Stimulated activated CD8-positive, alpha-beta memory T cell treated with anti-CD3 and anti-CD28 coated beads, Interleukin-15, amount 100 ng/mL, for 1 hour (primary cell): ENCODE measurements at places on chromosomes 3 and 15.

DNA sequence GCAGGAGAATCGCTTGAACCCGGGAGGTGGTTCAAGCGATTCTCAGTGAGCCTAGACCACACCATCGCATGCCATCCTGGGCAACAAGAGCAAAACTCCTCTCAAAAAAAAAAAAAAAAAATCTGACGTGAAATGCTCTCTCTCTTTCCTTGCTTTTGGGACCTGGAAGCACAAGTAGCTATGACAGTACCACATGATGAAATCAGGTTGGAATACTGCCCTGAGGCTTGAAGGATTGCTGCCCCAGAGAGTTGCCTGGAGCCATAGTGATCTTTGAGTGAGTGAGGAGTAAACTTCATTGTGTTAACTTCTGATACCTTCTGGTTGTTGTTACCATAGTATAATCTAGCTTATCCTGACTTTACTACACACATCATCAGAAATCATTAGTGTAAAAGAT lies 23.3 kb downstream of the AKAP13 start:
- DNase-seq, result no peak

DNA sequence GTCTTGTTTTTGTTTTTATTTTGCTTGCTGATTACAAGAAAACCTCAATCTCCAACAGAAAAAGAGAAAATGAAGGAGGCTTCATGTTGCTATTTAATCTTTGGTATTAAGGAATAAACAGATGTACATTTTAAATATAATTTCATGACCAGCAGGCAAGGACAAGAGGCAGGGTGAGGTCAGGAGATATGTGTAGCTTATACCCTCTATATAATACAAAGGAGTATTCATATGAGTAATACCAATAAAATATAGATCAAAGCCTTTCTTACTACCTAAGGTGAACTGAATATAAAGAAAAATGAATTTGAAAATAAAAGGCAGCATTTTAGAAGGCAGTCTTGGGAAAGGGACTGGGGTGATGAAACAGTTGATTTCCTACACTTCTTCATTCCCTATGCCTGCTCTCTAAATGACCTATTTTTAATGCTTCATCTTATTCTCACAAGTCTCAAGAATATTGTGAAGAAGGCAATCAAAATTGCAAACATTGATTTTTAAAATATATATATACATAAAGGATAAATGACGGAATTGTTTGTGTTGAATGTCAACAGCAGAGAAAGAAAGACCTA lies 8.6 kb upstream of the CBLB start:
- DNase-seq, result no peak

DNA sequence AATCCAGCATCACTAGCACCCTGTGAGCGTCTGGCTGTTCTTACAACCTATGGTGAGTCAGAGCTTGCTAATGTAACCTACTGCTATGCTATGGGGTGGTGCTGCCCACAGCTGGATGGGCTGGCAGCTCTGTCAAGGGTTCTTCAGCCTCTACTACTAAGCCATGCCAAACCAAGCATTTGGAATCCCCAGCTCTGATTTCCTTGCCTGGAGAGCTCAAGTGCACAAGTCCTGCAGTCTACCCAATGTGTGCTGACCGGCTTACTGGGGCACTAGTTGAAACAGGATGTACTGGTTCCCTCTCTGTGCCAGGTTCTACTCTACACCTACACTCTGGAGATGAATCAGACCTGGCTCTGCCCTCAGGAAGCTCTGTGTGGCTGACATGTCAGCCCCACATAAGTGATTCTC lies 4.2 kb downstream of the TEX264 start:
- no peak for DNase-seq

- DNase-seq, result no peak
Measured at GRCh38 chr3:105561876-105562275, 195.2 kb downstream of the ALCAM start.

DNA sequence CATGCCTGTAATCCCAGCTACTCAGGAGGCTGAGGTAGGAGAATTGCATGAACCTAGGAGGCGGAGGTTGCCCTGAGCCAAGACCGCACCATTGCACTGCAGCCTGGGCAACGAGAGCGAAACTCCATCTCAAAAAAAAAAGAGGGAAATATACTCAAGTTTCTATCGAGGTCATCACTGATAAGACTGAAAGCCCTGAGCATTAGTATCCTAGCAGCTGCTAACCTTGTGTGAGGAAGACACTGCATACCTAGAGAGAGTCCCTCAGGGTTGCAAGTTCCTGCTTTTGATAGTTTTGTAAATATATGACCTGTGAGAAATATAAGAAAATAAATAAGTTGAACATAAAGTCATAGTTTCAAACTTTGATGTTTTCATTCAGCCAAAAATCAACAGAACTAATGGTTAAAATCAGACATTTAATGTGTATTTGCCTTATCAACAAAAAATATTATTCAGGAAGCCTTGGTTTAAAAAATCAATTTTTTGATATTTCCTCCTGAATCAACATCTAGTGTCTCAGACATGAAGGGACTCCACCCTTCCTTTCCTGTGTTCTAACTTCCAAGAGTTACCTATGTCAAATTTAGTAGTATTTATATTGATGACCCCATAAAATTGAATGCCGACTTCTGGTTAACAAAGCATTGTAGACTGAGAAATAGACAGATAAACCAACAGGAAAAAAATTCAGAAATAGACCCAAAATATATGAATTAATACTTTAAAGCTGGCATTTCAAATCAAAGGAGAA lies 19.8 kb upstream of the USP3 start:
- DNase-seq, result no peak

- no peak for DNase-seq
Measured at GRCh38 chr3:37028329-37028728, 35.0 kb downstream of the MLH1 start.

GRCh38 chr3:12458901-12459300 lies 25.4 kb upstream of the TSEN2 start:
- no peak for DNase-seq

GRCh38 chr3:163011596-163011995 lies 1515.0 kb downstream of the OTOL1 start:
- DNase-seq, result no peak

DNA sequence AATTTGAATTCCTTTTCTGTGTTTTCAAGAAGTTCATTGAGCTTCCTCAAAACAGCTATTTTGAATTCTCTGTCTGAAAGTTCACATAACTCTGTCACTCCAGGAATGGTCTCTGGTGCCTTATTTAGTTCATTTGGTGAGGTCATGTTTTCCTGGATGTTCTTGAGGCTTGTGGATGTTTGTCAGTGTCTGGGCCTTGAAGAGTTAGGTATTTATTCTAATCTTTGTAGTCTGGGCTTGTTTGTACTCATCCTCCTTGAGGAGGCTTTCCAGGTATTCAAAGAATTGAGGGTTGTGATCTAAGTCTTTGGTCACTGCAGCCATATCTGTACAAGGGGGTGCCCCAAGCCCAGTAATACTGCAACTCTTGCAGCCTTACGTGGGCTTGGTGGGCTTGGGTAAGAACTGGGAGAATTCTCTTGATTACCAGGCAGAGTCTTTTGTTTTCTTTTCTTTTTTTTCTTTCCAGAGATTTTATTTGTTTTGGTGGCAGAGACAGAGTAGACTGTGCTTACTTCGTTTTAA lies 19.3 kb upstream of the CCNDBP1 start:
- no peak for DNase-seq

DNA sequence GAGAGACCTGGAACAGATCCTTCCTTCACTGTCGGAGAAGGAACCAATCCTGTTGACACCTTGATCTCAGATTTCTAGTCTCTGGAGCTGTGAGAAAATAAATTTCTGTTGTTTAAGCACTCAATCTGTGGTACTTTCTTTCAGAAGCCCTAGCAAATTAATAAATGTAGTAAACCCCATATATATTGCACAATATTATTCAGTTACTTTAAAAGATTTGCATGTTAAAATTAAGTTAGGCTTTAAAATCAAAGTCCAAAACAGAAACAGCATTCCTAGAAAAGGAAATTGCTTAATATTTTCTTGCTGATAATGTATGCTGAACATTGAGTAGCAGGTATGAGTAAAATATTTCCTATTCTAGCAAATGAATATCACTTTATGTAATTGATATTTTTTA lies 113.2 kb downstream of the LEKR1 start:
- no peak for DNase-seq

GRCh38 chr15:57060799-57061198 lies 142.4 kb downstream of the TCF12 start:
- DNase-seq, result no peak

GRCh38 chr15:82648257-82649103 lies 1.3 kb upstream of the CPEB1 start:
- no peak for DNase-seq
